Right lobe of liver (tissue), 6 donors: ENCODE measurements at places on chromosomes 16 and 17. TPM values are rescaled to one million over a fixed set of nuclear protein-coding genes. Genes with fewer than 3 reads are reported as not detected.

- H3K4me1 ChIP-seq: no peaks in the 10 kb centered on the region
- no peak overlapping the region for H3K4me3 ChIP-seq
- DNase-seq: no peak
- H3K36me3 ChIP-seq: no peaks in the 10 kb centered on the region
- H3K27ac ChIP-seq: no peak overlapping the region
Observed at GRCh38 chr16:65666132-65666941, 544.5 kb upstream of the CDH11 start.

DNA sequence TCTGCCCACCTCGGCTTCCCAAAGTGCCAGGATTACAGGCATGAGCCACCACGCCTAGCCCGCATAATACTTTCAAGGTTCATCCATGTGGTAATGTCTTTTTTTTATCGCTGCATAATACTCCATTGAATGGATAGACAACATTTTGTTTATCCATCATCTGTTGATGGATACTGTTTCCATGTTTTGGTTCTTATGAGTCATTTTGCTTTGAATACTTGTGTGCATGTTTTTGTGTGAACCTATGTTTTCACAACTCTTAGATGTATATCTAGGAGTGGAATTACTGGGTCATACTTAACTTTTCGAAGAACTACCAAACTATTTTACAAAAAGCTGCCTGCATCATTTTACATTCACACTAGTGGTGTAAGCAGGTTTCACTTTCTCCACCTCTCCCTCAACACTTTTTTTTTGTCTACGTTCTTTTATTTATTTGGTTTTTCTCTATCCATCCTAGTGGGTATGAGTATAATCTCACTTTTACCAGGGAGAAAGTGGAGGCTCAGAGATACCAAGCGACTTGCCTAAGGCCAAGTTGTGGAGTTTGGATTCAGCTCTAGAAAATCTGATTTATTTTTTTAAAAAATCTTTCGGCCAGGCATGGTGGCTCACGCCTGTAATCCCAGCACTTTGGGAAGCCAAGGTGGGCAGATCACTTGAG is 151.2 kb downstream of the CMIP start:
- H3K4me3 ChIP-seq: no peak overlapping the region
- H3K4me1 ChIP-seq: no peaks in the 10 kb centered on the region
- no peak for DNase-seq
- H3K36me3 ChIP-seq: no peaks in the 10 kb centered on the region
- no peaks in the 10 kb centered on the region for H3K27me3 ChIP-seq

DNA sequence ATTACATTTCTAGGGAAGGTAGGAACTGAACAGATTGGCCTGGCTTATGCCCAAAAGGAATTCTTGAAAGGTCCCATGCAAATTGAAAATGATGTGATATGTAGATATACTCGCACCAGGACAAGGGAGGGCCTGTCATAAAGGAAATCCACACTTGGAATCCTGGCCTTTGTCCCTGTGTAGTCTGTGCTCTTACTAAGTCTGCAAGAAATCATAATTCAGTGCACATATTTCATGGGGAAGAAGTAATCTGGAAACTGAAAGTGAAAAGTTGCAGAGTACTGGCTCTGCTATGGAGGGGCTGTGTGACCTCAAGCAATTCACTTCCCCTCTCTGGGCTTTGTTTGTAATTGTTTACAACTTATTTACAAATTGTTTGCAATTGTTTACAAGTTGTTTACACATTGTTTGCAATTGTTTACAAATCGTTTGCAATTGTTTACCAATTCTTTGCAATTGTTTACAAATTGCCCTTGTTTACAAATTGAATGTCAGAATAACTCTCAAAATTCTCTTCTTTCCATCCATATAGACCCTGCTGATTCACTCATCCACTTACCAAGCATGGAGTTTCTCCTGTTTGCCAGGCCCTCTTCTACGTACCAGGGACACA is 12.9 kb downstream of the SCNN1G start:
- no peaks in the 10 kb centered on the region for H3K36me3 ChIP-seq
- no peak overlapping the region for H3K4me3 ChIP-seq
- DNase-seq: no peak
- H3K27ac ChIP-seq: no peak overlapping the region
- no peaks in the 10 kb centered on the region for H3K4me1 ChIP-seq

DNA sequence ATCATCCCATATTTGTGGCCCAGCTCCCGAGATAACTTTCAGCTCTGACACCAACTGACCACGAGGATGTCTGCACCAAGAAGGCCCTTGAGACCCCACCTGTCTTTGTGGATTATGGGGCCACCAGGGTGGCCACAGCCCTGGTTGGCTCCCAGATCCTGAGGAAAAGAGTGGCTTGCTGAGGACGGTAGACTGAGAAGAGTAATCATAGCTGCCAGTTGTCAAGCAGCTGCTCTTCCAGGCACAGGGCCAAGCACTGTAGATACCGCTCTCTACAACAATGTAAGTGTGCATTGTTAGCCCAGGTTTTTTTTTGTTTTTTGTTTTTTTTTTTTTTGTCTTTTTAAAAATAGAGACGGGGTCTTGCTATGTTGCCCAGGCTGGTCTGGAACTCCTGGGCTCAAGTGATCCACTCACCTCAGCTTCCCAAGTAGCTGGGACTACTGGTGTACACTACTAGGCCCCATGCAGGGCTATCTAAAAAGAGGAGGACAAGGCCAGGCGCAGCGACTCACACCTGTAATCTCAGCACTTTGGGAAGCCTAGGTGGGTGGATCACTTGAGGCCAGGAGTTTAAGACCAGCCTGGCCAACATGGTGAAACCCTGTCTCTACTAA is 9.6 kb downstream of the ZNF205 start:
- no peak for DNase-seq
- H3K36me3 ChIP-seq: no peaks in the 10 kb centered on the region
- no peaks in the 10 kb centered on the region for H3K27me3 ChIP-seq
- H3K4me3 ChIP-seq: no peak overlapping the region
- H3K4me1 ChIP-seq: no peaks in the 10 kb centered on the region

- H3K4me3 ChIP-seq: no peak overlapping the region
- H3K27ac ChIP-seq: no peak overlapping the region
- DNase-seq: no peak
Observed at GRCh38 chr16:85221771-85222154, 109.5 kb upstream of the CIBAR2 start.

DNA sequence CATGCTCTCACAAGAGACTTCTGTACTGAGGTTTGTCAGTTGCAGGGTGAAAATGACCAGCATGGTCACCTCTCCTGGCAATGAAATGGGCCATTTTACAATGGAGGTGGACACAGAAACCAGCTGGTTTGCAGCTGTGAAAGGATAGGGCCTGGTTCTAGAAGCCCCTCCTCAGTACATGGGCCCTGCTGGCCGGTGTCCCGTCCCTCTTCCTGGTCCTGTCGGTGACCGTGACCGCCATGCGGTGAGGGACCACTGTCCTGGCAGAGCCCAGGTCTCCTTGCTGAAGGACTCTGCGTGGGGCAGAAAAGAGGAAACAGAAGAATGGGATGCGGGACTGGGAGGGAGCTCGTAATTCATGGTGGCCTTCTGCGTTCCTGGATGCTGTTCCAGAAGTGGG is 76.0 kb upstream of the ZNF423 start:
- H3K4me3 ChIP-seq: no peak overlapping the region
- DNase-seq: no peak
- no peaks in the 10 kb centered on the region for H3K27me3 ChIP-seq

DNA sequence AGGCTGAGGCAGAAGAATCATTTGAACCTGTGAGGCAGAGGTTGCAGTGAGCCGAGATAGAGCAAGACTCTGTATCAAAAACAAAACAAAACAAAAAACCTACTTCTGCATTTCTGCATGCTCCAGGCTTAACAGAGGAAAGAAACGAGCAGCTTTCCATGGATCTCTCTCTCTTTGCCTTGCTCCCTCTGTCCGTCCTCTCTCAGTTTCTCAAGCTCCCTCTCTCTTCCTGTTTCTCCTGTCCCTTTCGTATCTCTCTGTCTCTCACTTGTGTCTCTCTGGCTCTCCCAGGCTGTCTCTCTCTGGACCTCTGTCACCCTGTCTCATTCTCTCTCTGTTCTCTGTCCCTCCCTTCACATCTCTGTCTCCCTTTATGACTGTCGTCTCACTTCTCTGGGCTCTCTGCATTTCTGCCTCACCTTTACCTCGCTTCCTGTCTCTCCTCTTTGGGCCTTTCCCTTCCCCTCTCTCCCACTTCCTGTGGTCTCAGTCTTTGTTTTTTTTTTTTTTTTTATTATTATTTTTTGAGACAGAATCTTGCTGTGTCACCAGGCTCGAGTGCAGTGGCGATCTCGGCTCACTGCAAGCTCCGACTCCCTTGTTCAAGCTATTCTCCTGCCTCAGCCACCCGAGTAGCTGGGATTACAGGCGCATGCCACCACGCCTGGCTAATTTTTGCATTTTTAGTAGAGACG is 4.1 kb upstream of the PITPNA start:
- H3K27me3 ChIP-seq: no peaks in the 10 kb centered on the region
- no peak for DNase-seq
- H3K27ac ChIP-seq: no peak overlapping the region
- no peaks in the 10 kb centered on the region for H3K4me1 ChIP-seq
- H3K4me3 ChIP-seq: no peak overlapping the region

GRCh38 chr16:13766334-13766733 is 153.6 kb upstream of the ERCC4 start:
- DNase-seq: no peak
- no peaks in the 10 kb centered on the region for H3K4me1 ChIP-seq
- H3K4me3 ChIP-seq: no peak overlapping the region
- no peak overlapping the region for H3K27ac ChIP-seq

DNA sequence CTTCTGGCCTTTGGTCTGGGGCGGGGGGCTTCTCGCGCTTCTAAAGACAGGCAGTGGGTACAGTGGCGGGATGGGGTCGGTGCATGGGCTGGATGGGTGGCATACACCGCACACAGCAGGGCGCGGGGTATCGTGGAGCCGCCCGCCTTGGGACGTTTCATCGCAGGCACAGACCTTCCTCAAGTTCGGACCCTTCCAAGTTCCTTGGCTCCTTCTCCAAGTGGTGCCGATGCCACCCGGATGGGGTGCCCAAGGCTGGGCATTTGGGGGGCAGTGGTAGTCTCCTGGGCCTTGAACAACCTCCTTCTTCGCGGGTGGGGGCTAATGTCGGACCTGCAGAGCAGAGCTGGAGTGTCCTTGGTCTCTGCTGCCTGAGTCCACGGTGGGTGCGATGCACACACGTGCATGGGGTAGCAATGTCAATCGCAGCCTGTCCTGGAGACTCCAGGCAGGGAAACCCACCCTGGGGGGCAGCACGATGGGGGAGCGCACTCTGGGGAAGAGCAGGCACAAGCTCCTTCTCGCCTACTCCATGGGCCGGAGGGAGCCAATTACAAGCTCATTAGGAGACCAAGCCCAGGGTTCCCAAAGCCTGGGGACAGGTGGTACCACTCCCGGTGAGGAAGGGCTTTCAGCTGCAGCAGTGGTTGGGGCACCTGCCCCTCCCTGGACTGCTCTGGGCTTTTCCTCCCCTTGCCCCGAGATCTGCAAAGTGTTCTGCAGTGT is 686 bp upstream of the MTSS2 start:
- H3K27me3 ChIP-seq: no peaks in the 10 kb centered on the region
- H3K4me1 ChIP-seq: peaks cover 22% of the 10 kb centered on the region
- peak overlapping the region; percentile 40 for H3K4me3 ChIP-seq
- no peaks in the 10 kb centered on the region for H3K36me3 ChIP-seq
- H3K27ac ChIP-seq: peak overlapping the region; percentile 66

The CMTM1 gene
- 0.69 TPM for total RNA-seq

The ACSM2A gene
- total RNA-seq: 120 TPM

The LGALS9B gene
- not detected for total RNA-seq

The PDIA2 gene
- total RNA-seq: not detected
